ENCODE measurements at places on chromosomes 1 and 21.

DNA sequence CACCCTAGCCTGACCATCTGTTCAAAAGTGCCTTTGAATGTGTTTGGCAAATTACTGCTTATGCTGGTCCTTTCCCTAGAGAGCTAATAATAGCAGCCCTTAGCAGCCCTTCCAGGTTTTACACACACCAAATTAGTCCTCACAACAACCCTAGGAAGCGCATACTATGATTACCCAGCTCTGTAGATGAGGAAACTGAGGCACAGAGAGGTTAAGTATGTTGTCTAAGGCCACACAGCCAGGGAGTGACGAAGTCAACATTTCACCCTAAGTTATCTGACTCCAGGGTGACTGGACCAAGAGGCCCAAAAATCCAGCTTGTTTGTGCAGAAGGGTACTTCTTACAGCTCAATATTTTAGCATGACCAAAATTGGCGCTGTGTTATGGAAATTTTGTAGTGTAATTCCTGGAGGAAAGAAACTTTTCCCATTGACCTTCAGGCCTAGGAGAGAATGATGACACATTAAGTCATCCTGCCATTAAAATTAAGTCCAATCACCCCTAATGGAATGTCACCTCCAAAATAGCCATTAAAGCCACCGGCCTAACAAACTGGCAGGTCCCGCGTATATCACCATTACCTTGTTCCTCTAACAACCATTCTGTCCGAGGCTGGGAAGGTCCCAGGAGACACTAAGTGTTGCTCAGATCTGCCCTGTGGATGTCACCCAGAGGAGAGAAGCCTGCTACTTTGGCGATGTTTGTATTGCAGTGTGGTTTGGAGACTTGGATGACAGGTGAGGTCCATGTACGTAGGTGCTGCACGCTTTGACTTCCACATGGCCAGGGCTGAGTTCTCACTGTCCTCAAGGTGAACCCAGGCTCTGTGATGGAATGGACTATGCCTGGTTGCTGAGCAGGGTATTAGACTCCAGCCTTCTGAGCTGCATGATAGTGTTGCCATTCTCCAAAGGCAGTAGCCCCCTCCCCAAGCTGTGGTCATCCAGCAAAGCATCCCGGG lies 258.3 kb downstream of the TOMM20 start:
- no peak for DNase-seq

- DNase-seq = peak; percentile 12
Measured at GRCh38 chr1:16630661-16631247, 17.4 kb upstream of the NBPF1 start.

- no peak for DNase-seq
Measured at GRCh38 chr1:56336982-56337381, 242.4 kb downstream of the PLPP3 start.

DNA sequence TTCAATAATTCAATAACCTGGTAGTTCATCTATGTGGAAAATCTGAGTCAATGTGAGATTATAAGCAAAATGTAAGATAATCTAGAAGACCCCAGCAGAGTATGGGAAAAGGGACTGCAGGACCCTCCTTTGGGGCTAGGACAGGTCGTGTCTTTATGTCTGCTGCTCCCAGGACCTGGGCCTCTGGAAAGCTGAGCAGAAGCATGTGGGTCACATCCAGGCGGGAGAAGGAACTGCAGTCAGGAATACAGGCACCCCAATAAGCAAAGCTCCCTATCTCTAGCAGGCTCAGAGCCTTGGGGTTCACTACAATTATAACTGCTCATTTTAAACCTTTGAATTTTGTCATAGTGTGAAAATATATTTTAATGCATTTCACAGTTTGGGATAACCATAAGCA lies 73.9 kb upstream of the MCOLN3 start:
- no peak for DNase-seq

DNA sequence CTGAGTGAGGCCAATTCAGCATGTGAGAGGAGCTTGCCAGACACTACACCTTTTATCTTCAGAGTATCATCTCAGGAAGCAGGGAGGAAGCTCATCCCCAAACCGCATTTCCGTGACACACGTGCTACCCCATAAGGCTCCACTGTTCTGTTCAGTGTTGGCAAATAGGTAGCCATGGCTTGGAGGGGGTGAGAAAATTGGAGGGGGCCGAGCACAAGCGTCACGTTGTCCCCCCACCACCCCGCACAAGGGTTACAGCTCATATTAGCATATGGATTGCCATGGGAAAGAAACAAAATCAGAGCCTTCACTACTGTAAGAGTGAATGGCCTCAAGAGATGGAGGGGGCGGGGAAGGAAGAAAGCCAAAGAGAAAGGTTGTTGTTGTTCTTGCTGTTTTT lies 46.7 kb downstream of the OLIG1 start:
- no peak for DNase-seq
